ENCODE measurements at places on chromosomes 7 and 10. TPM values are rescaled to one million over a fixed set of nuclear protein-coding genes. Genes with fewer than 3 reads are reported as not detected.
A peak's percentile ranks its signal among the peaks of the same experiment; 100 is the strongest.

DNA sequence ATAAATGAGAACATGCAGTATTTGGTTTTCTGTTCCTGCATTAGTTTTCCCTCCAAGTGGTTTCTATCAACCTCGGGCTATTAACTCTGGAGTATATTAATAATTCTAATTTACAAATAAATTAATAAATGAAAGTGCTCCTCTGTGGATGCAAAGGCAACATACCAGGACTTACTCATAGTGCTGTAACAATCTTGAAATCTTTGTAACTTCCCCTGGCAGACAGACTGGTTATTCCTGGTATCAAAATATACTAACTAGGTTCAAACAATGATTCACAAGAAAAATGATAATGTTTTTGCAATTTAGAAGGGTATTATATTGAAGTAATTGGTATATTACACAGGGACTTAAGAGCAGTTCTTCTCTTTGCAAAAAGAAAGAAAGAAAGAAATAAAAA, 177.2 kb downstream of the FANK1 start:
- no peaks in the 10 kb centered on the region for H3K36me3 ChIP-seq
- H3K4me3 ChIP-seq: no peak overlapping the region
- H3K4me1 ChIP-seq: no peaks in the 10 kb centered on the region
- no peak overlapping the region for H3K27ac ChIP-seq

DNA sequence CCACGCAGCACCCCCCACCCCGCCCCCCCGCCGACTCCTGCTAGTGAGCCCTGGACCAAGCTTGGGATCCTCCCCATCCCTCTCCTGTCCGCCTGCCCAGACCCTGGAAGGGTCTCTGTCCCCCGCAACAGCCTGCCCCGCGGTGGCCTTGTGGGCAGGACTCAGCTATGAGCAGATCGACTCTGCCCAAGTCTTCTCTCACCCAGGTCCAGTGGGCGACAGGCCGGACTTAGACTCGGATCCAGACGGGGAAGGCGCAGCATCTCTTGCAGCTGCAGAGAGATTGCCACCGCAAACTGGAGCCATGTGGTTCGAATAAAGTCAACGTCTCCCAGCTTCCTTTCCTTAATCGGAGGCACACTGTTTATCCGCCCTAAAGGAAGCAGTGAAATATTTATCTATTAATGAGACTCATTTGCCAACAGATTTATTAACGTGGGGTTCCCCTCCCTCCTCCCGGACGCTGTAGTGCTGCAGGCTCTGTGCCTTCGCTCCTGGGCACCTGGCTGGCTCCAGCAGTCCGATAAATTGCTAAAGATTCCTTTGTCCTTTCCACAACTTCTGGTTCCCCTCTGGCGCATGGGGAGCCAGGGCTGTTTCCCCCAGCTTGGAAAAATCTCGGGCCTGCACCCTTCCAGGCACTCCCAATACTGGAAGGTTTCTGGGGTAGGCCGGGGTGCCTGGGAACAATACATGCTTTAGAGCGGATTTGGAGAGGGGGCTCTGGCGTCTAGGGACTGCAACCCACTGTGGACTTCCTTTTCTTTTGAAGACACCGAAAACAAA, 634 bp upstream of the HOXA7 start:
- peaks cover 72% of the 10 kb centered on the region for H3K4me1 ChIP-seq
- H3K27ac ChIP-seq: peak overlapping the region; percentile 69

Gene PPP1R17
- not detected for total RNA-seq

- DNase-seq: peak; percentile 36
- no peak overlapping the region for H3K27ac ChIP-seq
- H3K36me3 ChIP-seq: no peaks in the 10 kb centered on the region
- H3K4me3 ChIP-seq: no peak overlapping the region
Observed at GRCh38 chr7:7799138-7799537, 80.7 kb upstream of the RPA3 start.

Gene UPF2
- 27.7 TPM for total RNA-seq

GRCh38 chr10:100979791-100980272, 7.5 kb downstream of the MRPL43 start:
- peaks cover 13% of the 10 kb centered on the region for H3K36me3 ChIP-seq
- H3K4me1 ChIP-seq: no peaks in the 10 kb centered on the region
- H3K27me3 ChIP-seq: no peaks in the 10 kb centered on the region
- H3K27ac ChIP-seq: no peak overlapping the region
- no peak overlapping the region for H3K4me3 ChIP-seq
